GM20000 (cell line): ENCODE measurements at places on chromosomes 11 and 22.
A peak's percentile ranks its signal among the peaks of the same experiment; 100 is the strongest.

DNA sequence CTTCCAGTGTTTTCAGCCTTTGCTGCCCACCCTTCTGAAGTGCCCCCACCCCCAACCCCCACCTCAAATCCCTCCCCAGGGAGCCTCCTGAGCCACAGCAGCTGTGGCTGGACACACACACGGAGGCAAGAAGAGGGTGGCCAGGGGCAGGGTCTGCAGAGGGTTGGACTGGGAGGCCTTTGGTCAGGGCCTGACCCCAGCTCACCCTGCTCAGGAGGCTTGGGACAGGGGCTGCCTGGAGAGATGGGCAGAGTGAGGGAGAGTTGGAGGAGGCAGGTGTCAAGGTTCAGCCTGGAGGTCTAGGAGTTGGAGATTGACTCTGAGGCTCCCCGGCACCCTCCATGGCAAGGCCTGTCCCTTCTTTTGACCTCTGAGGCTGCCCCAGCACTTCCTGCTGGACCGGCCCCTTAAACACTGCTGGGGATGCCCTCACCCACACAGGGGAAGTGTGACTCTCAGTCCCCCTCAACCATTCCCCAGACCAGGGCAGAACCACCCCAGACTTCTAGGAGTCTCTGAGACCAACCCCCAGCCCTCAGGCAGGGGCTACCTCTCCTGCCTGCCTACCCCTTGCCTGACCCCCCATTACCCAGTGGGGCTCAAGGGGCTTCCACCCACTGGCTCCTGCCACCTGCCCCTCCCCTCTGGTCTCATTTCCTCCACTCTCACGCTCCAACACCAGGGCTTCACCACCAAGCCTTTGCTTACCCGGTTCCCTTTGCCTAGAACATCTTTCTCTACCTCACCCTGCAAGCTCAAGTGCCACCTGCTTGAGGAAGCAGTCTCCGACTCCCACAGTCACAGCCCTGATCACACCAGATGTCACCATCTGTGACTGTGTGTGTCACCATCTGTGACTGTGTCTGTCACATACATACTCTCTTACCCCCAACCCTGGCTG is 8.6 kb downstream of the ARAP1 start:
- DNase-seq: no peak

- DNase-seq: no peak
Observed at GRCh38 chr11:77144857-77145428, 16.9 kb downstream of the MYO7A start.

DNA sequence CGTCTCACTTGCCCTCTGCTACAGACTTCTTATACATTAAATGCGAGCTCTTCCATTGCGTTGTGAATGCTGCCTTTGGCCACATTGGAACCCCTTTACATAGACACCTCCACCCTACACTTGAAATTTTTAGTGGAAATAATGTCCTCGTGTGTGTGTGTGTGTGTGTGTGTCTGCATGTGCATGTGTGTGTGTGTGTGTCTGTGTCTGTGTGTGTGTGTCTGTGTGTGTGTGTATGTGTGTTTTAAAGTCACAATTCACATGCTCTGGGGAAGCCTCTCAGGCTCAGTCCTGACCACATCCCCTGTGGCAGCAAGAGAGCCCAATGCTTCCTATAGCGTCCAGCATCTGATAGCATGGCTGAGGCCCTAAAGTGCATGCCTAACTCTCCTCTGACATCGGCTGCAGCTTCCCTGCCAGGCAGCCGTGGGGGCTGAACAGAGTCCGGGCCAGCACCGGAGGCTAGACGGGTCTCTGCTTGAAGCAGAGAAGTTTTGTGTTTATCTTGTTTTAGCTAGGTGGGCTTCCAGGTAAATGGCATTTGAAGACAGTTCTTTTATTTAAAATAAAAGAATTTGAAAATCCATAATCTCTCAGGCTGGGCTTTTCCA is 64.5 kb upstream of the EMID1 start:
- DNase-seq: no peak

DNA sequence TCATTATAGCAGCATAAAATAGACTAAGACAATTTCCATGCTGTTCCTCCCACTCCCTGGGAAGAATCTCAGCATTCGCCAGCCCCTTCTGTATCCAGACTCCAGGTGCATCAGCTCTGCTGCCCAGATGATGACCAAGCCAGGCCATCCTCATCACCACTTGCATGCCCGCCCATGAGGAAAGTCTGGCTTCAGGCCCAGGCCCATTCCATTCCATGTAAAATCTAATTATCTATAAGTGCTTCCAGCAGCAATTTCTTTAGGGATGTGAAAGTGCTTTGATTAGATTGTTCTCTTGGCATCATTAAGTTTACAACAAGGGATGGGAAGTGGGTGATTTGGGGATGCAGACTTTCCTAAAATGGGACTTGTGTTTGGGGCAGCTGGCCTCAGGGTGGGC is 100.3 kb downstream of the INSC start:
- no peak for DNase-seq

GRCh38 chr22:43467216-43467940 is 55.6 kb downstream of the MPPED1 start:
- no peak for DNase-seq

DNA sequence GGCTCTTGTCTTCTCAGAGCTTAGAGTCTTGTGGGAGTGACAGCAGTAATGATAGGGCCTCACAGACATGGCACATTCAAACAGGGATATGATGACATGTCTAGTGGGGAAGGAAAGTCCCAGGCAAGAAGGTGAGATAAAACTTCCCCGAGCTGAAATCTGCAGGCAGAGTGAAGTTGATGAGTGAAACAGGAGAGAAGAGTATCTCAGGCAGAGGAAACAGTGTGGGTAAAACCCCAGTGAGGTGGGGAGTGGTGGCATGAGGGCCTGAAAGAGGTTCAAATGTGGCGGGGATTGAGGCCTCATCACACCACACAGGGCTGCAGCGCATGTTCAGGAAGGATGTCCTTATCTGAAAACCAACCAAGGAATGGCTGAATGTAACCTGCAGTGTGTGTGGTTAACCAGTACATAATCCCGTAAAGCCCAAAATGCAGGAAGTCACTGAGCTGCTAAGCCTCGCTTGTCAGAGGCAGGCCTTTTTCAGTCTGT is 153.8 kb upstream of the E2F8 start:
- peak; percentile 30 for DNase-seq

DNA sequence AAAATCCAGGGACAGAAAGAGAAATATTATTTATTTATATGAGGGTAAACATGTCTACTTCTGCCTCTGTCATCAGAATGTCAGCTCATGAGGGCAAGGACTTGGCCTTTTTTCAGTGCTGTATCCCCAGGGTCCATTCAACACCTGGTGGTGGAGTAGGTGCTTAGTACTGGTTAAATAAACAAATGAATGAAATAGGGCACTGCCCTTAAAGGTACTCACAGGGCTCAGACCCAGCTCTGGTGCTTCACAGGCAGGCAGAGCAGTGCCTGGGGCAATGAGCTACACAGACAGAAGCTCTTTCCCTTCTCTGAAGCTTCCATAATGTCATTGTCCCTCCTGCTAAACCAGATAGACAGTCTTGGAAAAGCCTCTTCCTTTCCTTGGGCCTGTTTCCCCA is 30.9 kb downstream of the P4HA3 start:
- DNase-seq: no peak

DNA sequence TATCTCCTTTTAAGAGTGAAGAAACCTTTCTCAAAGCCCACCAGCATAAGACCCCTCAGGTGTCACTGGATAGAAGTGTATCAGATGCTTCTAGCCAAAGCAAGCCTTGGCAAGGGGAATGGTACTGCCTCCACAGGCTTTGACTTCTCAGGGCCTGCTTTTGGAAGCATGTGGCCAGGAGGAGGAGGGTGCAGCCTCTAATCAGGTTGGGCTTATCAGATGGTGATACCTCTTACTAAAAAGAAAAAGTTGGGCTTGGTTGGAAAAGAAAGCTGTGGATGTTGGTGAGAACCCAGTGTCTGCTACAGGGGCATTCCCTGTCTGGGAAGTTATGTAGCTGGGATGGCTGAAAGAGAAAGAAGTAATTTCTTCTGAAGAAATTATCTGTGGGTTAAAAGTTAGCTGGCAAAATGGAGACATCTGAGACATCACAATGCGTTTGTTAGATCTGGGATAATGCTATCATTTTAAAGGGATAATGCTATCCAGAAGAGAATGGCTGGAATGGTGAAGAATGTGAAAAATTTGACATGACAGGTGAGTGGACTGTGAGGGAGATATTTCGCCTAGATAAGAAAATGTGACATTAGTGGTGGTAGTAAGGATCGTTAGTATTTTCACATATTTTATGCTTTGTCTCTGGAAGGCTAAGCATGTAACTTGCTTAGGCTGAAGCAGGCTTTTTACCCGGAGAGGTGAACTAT is 7.2 kb downstream of the APLP2 start:
- no peak for DNase-seq

- DNase-seq: peak; percentile 60
Observed at GRCh38 chr22:35128637-35129036, 62.7 kb downstream of the ISX start.

GRCh38 chr11:72493426-72494108 is 59.2 kb upstream of the CLPB start:
- DNase-seq: no peak

DNA sequence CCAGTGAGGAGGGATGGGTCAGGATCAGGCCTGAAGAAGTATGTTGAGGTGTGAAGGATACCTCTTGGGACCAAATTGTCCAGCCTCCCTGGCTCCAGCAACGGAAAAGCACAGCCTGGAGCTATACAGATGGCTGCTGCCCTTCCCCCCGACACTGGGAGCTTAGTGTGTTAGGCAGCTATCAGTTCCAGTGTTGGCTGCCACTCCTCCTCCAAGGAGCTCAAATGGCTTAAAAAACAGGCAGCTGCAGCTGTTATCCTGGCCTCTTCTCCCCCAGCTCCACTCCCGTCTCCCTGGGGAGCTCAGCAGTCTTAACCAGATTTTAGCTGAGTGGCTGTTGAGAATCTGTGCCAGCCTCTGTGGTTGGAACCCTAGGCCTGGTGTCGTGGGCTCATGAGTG is 225.0 kb downstream of the JRKL start:
- DNase-seq: no peak

DNA sequence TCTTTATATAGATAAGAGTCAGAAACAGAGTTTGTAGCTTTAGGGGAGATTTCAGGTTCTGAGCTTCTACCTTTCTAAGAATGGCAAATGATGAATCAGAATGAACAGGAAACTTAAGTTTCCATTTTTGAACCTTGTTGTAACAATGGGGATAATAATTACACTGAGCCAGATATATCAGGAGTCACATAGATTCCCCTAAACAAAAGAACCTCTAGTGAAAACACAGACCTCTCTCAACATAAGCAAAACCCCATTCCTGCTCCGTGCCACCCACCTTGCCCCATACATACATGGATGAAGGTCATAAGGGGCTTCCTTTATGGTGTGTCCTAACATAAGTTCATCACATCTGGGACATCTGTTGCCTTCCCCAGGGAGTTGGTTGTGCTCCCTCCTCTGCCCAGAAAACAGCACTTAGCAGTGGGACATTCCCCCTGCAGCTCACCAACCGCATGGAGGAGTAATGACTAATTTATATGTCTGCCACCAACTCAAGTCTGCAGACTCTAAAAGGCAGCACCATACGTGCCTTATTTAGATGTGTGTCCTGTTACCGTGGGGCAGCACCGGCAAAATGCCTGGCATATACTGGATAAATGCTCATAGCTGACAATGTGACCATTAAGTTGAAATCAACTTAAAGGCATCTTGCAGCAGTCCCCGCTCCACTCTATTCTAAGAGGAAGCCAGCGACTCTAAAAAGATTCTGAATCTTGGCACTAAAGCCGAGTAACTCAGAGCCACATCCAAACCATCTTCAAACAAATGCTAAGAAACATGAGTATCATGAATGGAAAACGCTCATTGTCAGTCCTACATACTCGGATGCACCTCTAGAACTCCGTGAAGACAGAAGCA is 8.0 kb downstream of the JAML start:
- peak; percentile 31 for DNase-seq

DNA sequence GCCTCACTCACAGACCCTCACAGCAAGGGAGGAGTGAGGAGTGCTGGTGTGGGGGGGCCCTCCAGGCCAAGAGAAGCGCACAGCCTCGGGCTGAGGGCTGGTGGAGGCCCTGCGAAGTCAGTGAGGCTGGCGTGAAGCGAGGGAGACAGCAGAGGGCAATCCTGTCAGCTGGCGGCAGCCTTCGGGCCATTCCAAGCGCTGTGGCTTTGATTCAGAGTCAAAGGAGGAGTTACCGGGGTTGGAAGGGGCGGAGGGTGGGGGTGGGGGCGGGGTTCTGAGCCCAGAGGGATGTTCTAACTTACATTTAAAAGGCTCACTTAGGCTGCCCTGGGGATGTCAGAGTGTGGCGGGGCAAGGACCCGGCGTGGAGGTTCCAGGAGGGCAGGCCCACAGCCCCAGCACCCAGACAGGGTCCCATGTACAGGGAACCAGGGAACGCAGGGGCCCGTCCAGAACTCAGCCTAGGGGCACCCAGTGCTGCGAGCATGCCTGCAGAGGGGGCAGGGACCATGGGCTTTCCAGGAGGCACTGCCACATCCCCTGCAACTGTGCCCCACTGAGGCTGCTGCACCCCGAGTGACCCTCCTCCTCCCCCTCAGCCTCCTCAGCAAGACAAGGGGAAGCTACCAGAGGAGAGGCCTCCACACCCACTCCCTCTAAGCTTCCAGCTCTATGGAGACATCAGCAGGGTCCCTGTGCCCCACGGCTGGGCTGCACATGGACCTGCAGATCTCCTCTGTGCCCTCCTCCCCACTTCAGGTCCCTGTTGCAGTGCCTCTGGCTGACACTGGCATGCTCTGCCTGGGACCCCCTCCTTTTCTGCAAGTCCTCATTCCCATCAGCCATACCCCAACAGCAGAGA is 39.7 kb upstream of the TTLL12 start:
- no peak for DNase-seq

DNA sequence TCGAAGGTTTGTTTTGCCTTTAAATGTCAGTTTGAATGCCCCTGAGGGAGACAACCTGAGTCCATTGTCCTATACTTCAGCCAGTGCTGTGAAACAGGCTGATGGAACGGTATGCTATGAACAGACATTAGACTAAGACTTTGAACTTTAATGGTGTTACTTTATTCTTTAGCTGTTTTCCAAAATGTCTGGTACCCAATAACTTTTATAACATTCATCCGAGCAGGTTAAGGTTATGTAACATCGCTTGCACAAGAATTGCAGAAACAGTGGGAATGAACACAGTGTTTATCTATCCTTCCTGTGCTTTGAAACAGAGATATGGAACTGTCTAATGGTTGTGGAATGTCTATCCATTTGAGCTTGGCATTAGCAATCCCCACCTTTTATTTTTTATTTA is 12.5 kb upstream of the PTS start:
- no peak for DNase-seq
